Activated naive CD8-positive, alpha-beta T cell treated with anti-CD3 and anti-CD28 coated beads for 36 hours (primary cell): ENCODE measurements at places on chromosomes 5 and 9.

GRCh38 chr9:93346231-93347112, 105.0 kb upstream of the FAM120A start:
- peaks cover 51% of the 10 kb centered on the region for H3K27me3 ChIP-seq
- peaks cover 4% of the 10 kb centered on the region for H3K4me1 ChIP-seq

DNA sequence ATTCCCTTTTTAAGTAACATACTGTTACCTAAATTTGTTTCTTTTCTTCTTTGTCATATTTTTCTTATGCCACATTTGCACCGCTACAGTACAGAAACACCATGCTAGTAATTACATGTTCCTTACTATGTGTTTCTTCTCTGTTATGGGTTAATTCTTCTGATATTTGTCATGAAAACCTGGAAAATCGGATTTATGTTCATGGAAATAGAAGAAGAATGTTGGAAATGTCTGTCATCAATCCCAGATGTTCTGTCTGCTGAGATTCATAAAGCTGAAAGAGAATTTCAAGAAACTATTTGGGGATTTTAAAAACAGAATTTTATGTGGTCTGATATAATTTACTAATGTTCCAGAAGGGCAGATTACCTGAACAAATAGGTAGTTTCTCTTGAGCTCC, 305.2 kb upstream of the NREP start:
- no peaks in the 10 kb centered on the region for H3K4me1 ChIP-seq
- no peak for DNase-seq
- no peaks in the 10 kb centered on the region for H3K36me3 ChIP-seq

- H3K36me3 ChIP-seq = no peaks in the 10 kb centered on the region
- no peak overlapping the region for H3K27ac ChIP-seq
- H3K4me1 ChIP-seq = no peaks in the 10 kb centered on the region
Observed at GRCh38 chr9:127507751-127508648, 56.7 kb downstream of the LRSAM1 start.

GRCh38 chr5:59236448-59236847, 653.6 kb downstream of the RAB3C start:
- H3K4me3 ChIP-seq = no peak overlapping the region
- no peak overlapping the region for H3K27ac ChIP-seq
- H3K4me1 ChIP-seq = peaks cover 24% of the 10 kb centered on the region
- H3K36me3 ChIP-seq = no peaks in the 10 kb centered on the region
- peaks cover 14% of the 10 kb centered on the region for H3K27me3 ChIP-seq

DNA sequence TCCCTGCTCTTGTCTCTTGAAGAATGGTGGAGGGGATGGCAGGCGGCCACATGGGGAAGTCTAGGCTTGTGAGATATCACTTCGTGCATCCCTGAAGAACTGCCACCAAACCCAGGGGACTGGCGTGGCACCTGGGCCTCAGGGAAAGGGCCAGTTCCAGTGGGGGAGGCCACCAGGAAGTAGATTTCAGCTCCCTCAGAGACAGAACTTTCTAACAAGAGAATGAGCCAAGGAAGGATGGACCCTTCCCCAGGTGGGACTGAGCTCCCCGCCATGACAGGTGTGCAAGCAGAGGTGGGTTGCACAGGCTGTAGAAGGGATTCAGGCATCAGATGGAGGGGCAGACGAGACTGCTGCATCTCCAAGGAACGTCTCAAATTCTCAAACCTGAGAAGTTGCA, 193.9 kb downstream of the GABBR2 start:
- H3K27ac ChIP-seq = no peak overlapping the region
- H3K27me3 ChIP-seq = peaks cover 7% of the 10 kb centered on the region
- H3K4me3 ChIP-seq = no peak overlapping the region
- no peak for DNase-seq

DNA sequence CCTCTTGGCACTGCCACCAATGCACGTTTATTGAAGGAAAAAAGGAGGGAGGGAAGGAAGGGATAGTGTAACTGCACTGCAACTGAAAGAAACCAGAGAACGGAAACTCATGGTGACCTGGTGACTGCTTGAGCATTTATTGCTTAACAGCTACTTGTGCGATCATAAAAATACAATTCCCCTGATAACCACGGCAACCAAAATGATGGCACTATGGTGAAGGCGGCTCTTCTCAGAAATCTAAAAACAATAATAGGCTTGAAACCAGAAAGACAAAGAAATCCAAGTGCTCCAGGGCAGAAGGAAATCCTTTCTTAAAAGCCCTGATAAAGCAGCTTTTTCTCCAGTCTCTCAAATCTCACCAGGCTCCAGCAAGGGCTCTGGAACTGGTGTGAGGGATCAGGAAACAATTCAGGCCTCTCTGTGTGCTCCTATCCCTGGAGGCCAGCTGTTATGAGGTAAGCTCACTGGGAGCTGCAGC, 1.9 kb downstream of the FBXO10 start:
- no peak overlapping the region for H3K4me3 ChIP-seq
- no peak overlapping the region for H3K27ac ChIP-seq
- peaks cover 21% of the 10 kb centered on the region for H3K36me3 ChIP-seq
- H3K4me1 ChIP-seq = peaks cover 18% of the 10 kb centered on the region
- no peaks in the 10 kb centered on the region for H3K27me3 ChIP-seq
- no peak for DNase-seq

- H3K27me3 ChIP-seq = no peaks in the 10 kb centered on the region
- H3K36me3 ChIP-seq = peaks cover 53% of the 10 kb centered on the region
- H3K4me3 ChIP-seq = no peak overlapping the region
- peaks cover 64% of the 10 kb centered on the region for H3K4me1 ChIP-seq
- H3K27ac ChIP-seq = no peak overlapping the region
Observed at GRCh38 chr5:111259636-111260035, 35.5 kb downstream of the CAMK4 start.

DNA sequence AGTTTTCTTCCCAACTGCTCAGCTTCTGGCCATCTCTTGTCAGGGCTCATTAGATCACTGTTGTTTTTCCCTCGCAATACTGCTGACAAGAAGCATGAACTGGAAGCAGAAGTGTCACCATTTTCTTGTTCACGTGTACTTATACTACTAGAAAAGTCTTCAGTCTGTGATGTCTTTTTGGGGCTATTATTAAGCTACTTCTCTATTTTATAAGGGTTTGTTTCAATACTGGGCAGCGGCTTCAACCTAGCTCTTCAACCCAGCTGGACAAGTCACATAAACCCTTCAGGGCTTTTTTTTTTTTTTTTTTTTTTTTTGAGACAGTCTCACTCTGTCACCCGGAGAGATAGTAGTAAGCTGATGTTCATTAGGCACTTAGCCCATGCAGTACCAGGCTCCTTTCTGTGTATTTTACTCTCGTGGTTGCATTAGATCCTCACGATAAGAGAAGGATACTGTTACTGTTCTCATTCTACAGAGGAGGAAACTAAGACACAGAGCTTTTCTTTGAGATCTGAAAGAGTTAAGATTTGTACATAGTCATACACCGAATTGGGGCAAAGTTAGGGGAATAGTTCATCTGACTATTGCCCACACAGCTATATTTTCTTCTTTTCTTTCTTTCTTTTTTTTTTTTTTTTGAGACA, 20.5 kb downstream of the RAPGEF1 start:
- no peak overlapping the region for H3K4me3 ChIP-seq
- DNase-seq = no peak
- H3K27ac ChIP-seq = no peak overlapping the region
- no peaks in the 10 kb centered on the region for H3K27me3 ChIP-seq
- H3K36me3 ChIP-seq = peaks cover 35% of the 10 kb centered on the region

- peaks cover 8% of the 10 kb centered on the region for H3K4me1 ChIP-seq
- no peak overlapping the region for H3K4me3 ChIP-seq
- H3K27ac ChIP-seq = no peak overlapping the region
- peaks cover 2% of the 10 kb centered on the region for H3K36me3 ChIP-seq
Observed at GRCh38 chr5:14281746-14282181, 138.6 kb downstream of the TRIO start.

DNA sequence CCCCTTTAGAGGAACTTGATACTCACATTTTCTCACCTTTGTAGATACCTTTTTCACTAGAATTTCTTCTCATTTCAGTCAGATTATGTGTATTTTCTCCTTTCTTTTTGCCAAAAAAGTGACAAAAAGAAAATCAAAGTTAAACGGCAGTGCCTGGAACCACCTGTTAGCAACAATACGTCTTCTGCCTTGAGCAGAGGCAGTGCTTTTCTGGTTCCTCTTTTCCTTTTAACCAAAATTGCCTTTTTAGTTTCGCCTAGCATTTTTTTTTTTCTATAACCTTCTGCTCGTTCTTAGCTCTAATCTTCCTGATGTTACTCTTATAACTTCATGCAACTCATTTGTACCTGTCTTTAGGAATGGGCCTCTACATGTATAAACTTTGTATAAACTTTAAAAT, 26.1 kb downstream of the SMIM32 start:
- no peaks in the 10 kb centered on the region for H3K36me3 ChIP-seq
- H3K27me3 ChIP-seq = no peaks in the 10 kb centered on the region
- H3K4me1 ChIP-seq = no peaks in the 10 kb centered on the region
- no peak overlapping the region for H3K4me3 ChIP-seq
- no peak overlapping the region for H3K27ac ChIP-seq

- no peak overlapping the region for H3K4me3 ChIP-seq
- no peaks in the 10 kb centered on the region for H3K36me3 ChIP-seq
- no peak overlapping the region for H3K27ac ChIP-seq
- no peak for DNase-seq
- H3K27me3 ChIP-seq = no peaks in the 10 kb centered on the region
Observed at GRCh38 chr5:92635001-92635461, 946.0 kb downstream of the NR2F1-AS1 start.

DNA sequence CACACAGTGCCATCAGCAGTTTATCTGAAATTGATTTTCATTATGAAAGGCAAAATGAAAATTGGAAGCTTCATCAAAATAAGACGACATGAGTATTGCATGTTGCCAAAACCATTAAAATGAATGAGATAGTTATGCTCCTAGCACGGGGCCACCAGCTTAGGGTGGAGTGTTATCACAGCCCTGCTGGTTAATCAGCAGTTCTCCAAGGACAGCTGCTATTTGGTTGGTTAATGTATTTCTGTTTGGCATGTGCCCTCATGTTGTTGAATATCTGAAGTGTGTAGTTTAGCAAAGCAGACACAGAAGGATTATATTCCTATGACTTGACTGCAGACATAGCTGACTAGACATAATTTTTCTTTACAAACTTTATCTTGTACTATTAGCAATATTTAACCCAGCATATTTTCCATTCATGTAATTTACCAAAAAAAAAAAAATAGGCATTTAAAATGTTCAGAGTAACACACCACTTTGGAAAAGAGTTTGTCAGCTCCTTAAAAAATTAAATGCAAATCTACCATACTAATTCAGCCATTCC, 98.6 kb upstream of the PIK3R1 start:
- H3K4me1 ChIP-seq = peaks cover 17% of the 10 kb centered on the region
- no peaks in the 10 kb centered on the region for H3K27me3 ChIP-seq
- H3K36me3 ChIP-seq = peaks cover 2% of the 10 kb centered on the region
- no peak overlapping the region for H3K4me3 ChIP-seq
- no peak for DNase-seq

- H3K4me3 ChIP-seq = no peak overlapping the region
- no peak overlapping the region for H3K27ac ChIP-seq
- no peak for DNase-seq
- H3K27me3 ChIP-seq = peaks cover 72% of the 10 kb centered on the region
- H3K4me1 ChIP-seq = no peaks in the 10 kb centered on the region
Observed at GRCh38 chr5:135045488-135045887, 11.5 kb upstream of the PITX1 start.

- H3K36me3 ChIP-seq = peaks cover 4% of the 10 kb centered on the region
- no peaks in the 10 kb centered on the region for H3K4me1 ChIP-seq
- H3K27me3 ChIP-seq = no peaks in the 10 kb centered on the region
- H3K4me3 ChIP-seq = no peak overlapping the region
Observed at GRCh38 chr5:97242341-97242740, 59.3 kb upstream of the RIOK2 start.

DNA sequence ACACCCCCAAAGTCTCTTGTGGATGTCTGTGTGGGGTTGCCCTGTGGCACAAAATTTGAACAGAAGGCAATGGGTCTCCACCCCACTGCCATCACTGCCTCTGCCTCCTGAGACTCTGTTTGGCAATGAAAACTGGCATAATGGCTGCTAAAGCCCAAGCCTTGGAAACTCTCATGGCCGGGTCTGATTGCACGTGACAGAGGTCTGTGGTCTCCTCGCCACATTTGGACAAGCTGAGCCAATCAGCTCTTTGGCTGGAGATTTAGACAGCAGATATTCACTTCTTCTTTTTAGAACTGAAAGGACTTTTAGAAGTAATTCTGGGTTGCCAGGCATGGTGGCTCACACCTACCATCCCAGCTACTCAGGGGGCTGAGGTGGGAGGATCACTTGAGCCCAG, 5.5 kb downstream of the GGTA1 start:
- no peak overlapping the region for H3K4me3 ChIP-seq
- peaks cover 17% of the 10 kb centered on the region for H3K4me1 ChIP-seq
- DNase-seq = no peak
- peaks cover 43% of the 10 kb centered on the region for H3K27me3 ChIP-seq
- no peak overlapping the region for H3K27ac ChIP-seq
- no peaks in the 10 kb centered on the region for H3K36me3 ChIP-seq

GRCh38 chr5:56977021-56977420, 25.1 kb upstream of the MIER3 start:
- no peak overlapping the region for H3K4me3 ChIP-seq
- H3K27me3 ChIP-seq = peaks cover 5% of the 10 kb centered on the region
- no peaks in the 10 kb centered on the region for H3K36me3 ChIP-seq
- no peak for DNase-seq
- no peak overlapping the region for H3K27ac ChIP-seq

- H3K4me1 ChIP-seq = no peaks in the 10 kb centered on the region
- peaks cover 5% of the 10 kb centered on the region for H3K36me3 ChIP-seq
- no peak overlapping the region for H3K27ac ChIP-seq
- H3K4me3 ChIP-seq = no peak overlapping the region
- DNase-seq = no peak
Observed at GRCh38 chr5:53927668-53928247, 367.3 kb downstream of the NDUFS4 start.

- peaks cover 8% of the 10 kb centered on the region for H3K27me3 ChIP-seq
- DNase-seq = no peak
- H3K36me3 ChIP-seq = no peaks in the 10 kb centered on the region
- no peak overlapping the region for H3K4me3 ChIP-seq
- H3K4me1 ChIP-seq = no peaks in the 10 kb centered on the region
Observed at GRCh38 chr9:81759680-81760215, 70.4 kb upstream of the TLE1 start.

DNA sequence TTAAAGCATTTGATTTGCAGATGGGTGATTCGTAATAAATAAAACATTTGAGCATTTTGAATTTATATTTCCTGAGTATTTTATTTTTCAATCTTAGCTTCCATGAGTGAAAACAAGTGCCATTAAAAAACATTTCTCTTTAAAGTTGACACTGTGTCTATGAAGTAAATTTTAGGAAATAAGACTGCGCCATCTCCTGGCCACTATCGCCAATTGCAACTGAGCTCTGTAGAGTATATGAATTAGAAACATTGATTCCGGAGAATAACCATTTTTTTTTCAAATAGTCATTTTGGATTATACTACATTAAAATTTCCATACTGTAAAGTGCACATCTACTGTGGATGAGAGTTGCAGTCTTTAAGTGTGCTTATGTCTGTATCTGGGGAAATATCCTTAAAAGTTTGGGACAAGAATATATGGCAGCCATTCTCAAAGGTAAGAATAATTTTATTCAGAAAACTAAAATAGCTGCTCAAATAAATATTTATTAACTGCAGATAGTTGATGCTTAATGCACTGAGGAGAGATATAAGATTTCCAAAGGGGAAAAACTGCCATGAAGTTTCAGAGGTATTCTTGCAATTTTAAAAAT, 5.9 kb downstream of the DMRTA1 start:
- H3K27ac ChIP-seq = no peak overlapping the region
- peak; percentile 26 for DNase-seq
- peaks cover 41% of the 10 kb centered on the region for H3K27me3 ChIP-seq
- no peak overlapping the region for H3K4me3 ChIP-seq
